ENCODE measurements at places on chromosomes 6 and 20. TPM values are rescaled to one million over a fixed set of nuclear protein-coding genes. Genes with fewer than 3 reads are reported as not detected.

DNA sequence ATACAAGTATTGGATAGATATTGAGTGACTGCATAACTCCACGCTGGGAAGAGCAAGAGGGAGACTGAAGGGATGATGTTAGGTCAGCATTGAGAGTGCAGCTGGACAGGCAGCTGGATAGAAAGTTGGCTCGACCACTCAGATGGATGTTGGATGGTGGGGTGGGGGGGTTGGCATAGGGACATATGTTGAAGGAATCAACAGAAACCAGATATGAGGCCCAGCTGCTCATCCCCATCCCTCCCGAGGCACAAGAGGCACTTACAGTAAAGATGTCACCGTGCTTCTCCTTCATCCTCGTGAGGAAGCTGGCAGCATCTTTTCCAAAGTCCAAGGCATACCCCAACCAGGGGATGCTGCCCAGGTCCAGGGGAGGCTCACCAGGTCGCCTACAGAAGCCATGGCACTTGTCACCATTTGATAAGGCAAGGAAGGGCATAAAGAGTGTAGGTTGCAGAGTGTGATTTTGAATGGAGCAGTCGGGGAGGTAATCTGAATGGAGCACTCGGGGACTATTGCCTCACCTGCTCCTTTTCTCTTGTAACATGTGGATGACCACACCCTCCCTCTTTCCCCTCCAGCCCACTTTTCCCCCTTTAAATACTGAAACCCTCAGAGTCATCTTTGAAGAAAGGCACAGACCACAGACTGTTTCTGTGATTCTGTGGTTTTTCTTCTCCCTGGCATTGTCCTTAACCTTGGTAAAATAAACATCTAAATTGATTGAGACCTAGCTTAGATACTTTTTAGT is 18.0 kb downstream of the PTGIS start:
- no peak for DNase-seq

GRCh38 chr6:52591832-52592231 is 15.0 kb upstream of the TRAM2 start:
- no peak for DNase-seq

DNA sequence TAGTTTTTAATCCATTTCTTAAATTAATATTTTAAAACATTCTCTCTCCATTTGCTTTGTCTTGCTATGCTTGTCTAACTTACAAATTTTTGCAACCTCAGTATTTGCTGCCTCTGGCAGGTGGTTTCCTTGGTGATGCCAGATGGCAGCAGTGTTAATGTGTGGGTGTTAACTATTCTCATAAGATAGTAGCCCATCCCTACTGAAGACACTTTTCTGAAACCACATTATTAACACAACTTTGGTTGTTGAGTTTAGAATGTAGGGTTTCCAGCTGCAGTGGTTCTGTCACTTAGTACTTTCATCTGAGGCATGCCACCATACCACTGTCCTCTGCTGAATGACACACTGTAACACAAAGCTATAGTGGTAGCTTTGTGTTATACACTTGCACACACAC is 75.1 kb downstream of the MYO6 start:
- DNase-seq = no peak

DNA sequence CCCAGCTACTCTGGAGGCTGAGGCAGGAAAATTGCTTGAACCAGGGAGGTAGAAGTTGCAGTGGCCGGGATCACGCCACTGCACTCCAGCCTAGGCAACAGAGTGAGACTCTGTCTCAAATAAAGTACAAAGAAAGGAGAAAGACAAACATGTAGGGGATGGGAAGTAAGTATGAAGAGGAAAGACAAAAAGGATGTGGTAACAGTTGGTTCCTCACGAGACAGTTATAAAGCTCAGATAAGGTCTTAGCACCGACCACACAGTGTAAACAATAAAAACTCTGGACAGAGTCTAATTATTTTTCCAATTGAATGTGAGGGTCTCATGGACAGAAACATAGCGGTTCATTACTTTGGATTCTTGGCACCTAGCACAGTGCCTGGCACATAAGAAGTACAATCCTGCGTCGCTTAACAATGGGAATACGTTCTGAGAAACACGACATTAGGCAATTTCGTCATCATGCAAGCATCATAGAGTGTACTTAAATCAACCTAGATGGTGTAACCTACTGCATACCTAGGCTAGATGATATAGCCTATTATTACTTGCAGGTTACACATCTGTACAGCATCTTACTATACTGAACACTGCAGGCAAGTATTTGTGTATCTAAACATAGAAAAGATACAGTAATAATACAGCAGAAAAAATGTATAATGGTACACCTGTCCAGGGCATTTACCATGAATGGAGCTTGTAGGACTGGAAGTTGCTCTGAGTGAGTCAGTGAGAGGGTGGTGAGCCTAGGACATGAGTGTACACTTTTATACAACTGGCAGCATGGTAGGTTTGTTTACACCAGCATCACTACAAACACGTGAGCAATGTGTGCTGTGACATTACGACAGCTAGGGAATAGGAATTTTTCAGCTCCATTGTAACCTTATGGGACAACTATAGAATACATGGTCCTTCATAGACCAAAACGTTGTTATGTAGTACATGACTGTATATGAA is 38.2 kb downstream of the MBOAT1 start:
- DNase-seq = no peak

- DNase-seq = no peak
Measured at GRCh38 chr6:143549221-143549948, 37.9 kb upstream of the FUCA2 start.

The NXT1 gene
- total RNA-seq = 19.1 TPM

All from lung (tissue), 17 donors.